ENCODE measurements at places on chromosomes 5 and 9.

- DNase-seq, result no peak
Observed at GRCh38 chr5:122180863-122181548, 51.7 kb downstream of the ZNF474 start.

DNA sequence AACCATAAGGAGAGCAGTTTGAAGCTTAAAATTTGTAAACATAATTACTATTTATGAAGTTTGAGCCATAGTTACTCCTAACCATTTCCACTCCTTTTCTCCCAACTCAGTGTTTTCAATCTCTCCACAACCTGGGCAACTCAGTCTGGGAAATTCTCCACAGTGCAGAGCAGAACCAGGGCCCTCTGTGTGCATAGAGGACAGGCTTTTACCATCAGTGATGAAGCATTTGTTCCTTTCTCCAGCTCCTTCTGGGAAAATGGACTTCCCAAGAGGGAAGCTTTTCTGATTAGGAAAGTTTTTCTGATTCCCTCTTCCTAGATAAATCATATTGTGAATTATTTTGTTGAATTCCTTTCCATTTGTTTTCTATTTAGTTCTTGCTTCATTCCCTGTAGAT, 132.3 kb upstream of the MPDZ start:
- DNase-seq, result no peak

- DNase-seq, result no peak
Observed at GRCh38 chr5:147763791-147764525, 18.6 kb downstream of the JAKMIP2 start.

DNA sequence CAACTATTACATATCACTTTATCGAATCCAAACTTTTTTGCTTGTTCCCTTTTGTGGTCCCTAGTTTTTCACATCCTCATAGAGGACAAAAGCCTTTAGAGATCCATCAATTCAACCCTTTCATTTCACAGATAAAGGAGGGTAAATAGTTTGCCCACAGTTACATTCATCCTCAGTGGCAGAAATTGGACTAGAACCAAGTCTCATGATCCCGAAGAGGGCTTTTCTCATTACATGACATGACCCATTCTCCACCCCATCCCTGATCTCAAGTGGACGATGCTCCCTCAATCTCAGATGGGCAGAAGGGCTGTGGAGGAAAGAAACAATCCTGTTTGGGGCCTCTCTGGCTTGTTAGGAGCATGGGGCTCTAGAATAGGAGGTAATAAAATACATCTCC, 23.1 kb downstream of the TICAM2 start:
- DNase-seq, result no peak

DNA sequence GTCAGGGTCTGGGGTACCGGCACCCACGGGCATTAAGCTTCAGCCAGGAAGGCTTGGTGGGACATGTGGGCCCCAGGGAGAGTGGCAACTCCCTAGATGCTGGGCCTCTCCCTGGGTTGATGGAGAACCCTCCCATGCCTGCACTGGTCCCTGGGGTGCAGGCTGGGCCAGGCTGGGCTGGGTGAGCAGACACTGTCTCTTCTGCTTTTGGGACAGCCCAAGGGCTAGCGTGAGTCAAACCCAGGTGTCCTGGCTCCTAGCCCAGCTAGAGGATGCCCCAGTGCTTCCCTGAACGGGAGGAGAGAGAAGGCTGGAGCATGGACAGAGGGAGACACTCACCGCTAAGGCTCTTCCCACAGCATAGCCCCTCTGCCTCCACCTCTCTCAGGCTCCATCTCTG, 5.7 kb upstream of the AQP7 start:
- DNase-seq, result no peak
